ENCODE measurements at places on chromosomes 7 and 10.

- DNase-seq, result no peak
Measured at GRCh38 chr7:134359787-134360432, 43.2 kb upstream of the SLC35B4 start.

GRCh38 chr7:24052572-24053260 is 231.3 kb upstream of the NPY start:
- no peak for DNase-seq

- no peak for DNase-seq
Measured at GRCh38 chr10:5413012-5413938, 918 bp downstream of the NET1 start.

DNA sequence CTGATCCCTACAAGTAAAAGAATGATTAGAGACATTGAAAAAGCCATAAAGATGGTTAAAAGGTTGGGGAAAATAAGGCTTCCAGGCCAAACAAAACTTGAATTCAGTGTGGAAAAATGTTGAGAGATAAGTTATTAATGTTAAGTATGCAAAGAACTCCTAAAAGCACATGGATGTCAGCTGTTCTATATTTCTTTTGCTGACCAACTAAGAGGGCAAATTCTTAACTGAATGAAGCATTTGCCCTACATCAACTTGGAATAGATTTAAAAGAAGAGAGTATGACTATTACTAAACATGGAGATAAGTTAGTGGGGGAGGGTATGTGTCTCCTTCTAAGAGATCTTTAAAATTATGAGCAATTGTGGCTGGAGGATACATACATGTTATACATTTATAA is 124.8 kb downstream of the KIAA1217 start:
- no peak for DNase-seq

- DNase-seq, result no peak
Measured at GRCh38 chr7:94047956-94048355, 43.8 kb upstream of the BET1 start.

DNA sequence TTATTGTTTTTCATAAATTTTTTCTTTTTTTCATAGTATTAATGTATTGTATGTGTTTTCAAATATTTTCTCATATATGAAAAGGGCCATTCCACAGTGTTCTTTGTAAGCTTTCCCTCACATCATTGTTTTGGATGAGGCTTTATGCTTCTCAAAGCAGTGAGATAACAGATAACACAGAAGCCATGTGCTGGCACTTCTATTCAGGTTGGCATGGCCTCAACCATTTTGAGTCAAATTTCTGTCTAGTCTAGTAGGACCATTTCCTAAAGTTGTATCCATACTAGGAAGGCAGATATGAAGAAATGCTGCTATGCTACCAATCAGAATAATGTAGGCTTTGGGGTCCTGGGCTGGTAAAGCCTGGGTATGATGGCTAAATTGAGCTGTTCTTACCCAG is 135.9 kb upstream of the LAMB4 start:
- DNase-seq, result no peak

GRCh38 chr10:128064970-128065580 is 61.1 kb downstream of the MKI67 start:
- no peak for DNase-seq

DNA sequence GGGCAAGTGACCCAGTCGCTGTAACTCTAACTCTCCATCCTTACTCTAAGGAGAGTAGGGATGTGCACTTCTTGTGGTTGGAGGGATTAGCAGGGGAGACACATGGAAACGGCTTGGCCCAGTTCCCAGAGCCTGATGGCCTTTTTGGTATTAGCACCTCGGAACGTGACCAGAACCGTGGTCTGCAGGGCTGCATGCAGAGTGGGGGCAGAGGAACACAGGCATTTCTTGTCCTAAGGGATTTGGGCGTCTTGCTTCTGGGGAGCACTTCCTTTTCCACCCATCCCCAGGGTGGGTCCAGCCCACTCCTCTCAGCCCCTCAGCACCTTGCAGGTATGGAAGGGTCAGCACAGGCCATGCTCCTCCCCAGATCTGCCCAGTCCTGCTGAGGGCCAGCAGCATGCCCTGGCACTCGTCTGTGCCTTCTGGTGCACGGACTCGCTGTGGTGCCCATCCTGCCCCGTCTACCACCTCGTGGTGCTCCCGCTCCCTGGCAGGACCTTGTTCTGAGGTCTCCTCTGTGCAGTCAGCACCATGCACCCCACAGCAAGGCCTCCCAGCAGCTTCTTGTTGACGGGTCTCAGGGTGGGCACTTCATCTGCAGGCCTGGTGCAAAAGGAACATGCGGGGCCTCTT is 109.6 kb downstream of the ACTR3B start:
- DNase-seq, result no peak

DNA sequence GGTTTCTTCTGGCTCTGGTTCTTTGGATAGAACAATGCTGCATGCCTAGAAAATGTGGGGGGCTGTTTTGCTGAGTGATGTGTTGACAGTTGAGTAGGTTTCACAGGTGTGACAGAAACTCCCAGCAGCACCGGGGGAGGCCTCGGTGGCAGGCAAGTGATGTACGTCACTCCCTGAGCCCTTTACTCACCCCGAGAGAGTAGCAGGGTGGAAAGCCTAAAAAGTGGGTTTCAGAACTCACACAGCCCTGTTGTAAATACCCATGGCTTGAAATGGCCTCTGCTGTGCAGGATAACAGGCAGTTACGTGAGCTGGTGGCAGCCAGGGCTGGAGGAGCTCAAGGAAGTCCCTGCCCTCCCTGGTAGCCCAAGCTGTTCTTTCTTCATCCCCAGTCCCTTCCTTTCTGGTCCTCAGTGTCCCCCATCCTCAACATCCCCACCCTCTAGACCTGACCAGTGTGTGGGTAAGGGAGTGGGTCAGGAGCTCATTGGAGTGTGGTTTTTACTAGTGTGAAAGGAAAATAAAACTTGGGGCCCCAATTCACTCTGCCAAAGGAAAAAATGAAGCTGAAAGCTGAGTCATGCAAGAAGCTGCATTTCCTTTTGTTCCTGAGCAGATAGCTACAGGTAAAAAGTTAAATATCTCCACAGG is 258.1 kb downstream of the STK31 start:
- DNase-seq, result no peak

DNA sequence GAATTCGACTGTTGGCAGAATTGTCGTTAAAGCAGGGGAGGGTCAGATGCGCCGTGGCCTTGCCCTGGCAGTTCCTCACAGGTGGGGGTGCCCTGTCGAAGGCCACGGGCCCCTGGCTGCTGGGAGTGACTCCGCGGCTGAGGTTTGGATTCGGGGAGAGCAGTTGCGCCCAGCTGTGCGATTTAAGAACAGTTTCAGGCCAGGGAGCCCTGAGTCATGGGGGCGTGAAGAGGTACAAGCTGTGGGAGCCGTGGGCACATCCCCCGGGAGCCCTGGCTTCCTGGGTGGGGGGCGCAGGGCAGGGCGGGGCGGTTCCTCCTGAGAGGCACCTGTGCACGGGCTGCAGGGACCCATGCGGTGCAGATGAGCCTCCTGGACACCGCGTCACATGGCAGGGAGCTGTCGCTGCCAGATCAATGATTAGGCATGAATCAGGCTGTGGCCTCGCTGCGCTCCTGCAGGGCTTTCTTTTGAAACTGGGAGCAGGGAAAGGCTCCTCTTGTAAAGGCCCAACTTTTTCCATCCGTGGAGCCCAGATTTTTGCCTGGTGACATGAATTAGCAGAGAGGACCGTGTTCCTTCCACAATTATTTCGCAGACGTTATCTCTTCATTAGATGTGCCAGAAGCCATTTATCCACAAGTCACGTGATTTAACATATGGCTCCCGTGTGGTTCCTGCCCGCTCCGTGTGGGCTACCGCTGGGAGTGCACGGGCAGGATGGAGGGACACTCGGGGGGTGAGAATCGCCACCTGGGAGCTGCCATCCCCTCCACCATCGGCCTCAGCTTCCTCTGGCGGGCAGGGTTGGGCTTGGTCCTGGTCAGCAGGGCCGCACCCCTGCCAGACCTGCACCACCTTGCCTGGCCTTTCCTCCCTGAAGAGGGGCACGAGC is 918 bp downstream of the PWWP2B start:
- DNase-seq, result no peak

- DNase-seq, result no peak
Measured at GRCh38 chr10:133170092-133170491, 10.1 kb downstream of the KNDC1 start.

- DNase-seq, result no peak
Measured at GRCh38 chr7:16708511-16708910, 45.0 kb upstream of the TSPAN13 start.

GRCh38 chr7:90613088-90613498 is 17.0 kb downstream of the CDK14 start:
- no peak for DNase-seq

- DNase-seq, result no peak
Measured at GRCh38 chr7:28003408-28003807, 177.2 kb downstream of the JAZF1 start.

DNA sequence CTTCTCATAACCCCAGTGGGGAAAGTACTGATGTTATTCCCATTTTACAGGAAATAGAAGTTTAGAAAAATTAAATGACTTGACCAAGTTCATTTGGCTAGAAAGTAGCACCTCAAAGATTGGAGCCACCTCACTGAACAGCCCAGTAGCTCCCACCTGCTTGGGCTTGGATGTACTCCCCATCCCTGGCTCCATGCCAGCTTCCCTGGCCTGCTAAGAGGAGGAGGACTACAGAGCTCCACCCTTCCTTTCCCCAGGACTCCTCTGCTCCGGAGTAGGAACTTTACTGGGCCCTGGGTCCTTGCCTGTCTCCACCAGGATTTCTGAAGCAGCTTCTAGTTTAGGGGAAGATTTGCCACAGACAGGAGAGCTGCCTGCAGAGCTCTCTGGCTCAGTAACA is 3.1 kb downstream of the HPS6 start:
- DNase-seq, result no peak

DNA sequence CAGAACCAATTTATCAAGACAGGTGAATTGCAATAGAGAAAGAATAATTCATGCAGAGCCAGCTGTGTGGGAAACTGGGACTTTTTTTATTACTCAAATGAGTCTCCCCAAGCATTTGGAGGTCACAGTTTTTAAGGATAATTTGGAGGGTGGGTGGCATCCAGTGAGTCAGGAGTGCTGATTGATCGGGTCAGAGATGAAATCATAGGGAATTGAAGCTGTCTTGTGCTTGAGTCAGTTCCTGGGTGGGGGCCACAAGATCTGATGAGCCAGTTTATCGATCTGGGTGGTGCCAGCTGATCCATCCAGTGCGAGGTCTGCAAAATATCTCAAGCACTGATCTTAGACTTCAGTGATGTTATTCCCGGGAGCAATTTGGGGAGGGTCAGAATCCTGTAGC is 9.9 kb upstream of the MYO1G start:
- DNase-seq, result no peak

DNA sequence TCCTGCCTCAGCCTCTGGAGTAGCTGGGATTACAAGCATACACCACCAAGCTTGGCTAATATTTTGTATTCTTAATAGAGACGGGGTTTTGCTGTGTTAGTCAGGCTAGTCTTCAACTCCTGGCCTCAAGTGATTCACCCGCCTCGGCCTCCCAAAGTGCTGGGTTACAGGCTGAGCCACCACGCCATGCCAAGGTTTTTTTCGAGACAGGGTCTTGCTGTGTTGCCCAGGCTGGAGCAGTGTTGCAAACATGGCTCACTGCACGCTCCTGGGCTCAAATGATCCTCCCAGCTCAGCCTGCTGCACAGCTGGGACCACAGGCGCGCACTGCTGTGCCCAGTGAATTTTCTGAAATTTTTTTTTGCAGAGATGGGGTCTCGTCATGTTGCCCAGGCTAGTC is 3.3 kb upstream of the SEC31B start:
- no peak for DNase-seq

- DNase-seq, result no peak
Measured at GRCh38 chr10:16182688-16183087, 254.1 kb upstream of the PTER start.

DNA sequence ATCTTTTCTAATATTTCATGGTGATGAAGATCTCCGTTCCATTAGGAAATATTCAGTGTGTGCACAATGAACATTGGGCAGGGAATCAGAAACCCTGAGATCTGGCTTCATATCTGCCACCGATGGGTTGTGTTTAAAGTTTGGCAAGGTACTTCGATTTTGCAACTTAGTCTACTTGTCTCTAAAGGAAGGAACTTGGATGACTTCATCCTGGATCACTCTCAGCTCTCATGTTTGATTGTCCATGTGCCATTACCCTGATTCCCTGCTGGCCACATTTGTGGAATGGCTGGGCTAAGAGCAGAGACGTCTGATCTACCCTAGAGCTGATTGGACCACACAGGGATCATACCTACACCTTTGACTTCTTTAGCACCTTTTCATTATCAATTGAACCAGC is 177.0 kb upstream of the KMT2E start:
- DNase-seq, result no peak

DNA sequence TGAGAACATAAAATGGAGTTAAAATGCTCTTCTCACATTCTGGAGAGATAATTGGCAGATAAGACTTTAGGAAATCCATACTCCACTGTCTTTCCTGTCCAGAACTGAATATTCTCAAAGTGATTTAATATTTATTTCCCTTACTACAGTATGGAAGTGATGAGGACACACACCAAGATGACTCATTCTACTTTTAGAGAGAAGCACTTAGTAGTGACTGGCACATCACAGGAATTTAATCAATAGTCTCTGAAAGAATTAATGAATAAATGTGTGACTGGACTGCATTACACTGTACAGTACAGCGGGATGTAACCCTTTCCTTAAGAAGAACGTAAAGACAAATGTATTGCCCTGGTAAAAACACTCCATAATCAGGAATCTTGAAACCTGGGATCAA is 116.7 kb downstream of the SEMA3E start:
- DNase-seq, result no peak

DNA sequence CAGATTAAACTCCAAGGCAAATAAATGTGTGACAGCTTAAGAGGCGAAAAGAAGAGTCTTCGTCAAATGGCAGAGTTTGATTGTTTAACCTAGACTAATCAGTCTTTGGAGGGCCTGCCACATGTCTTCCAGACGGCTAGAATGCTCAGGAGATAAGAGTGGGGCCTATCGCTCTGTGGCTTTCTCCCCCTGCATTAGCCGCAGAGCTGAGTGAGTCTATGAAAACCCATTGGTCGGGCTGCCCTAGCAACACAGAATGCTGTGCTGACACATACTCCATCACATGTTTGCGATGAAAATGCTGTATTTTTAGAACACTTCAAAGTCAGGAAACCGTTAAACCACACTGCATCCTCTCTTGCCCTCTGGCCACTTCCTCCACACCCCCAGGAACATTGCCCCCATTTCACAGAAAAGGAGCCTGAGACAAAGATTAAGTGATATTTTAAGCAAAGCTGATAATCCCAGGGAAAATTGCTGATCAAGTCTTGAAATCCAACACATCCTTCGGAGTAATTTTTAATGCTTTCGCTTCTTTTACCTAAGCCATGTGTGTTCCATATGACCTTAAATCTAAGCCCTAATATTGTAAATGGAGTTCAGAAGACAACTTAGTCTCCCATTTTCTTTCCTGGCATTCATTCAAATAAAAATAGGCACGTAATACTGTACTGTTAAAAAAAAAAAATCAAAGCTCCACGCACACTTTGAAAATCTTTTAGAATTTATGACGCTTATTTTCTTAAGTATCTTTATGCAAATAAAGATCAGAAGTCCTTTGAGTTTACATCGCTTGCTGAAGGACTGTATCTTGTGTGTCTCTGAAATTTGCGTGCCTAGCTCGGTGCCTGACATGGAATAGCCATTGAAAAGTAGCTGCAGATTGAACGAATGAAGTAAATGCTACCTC is 161.2 kb downstream of the CELF2 start:
- peak; percentile 79 for DNase-seq

GRCh38 chr7:2597273-2597640 is 34.5 kb upstream of the TTYH3 start:
- no peak for DNase-seq

Measured in T-cell (primary cell).